ENCODE measurements at places on chromosomes 13 and 19.

DNA sequence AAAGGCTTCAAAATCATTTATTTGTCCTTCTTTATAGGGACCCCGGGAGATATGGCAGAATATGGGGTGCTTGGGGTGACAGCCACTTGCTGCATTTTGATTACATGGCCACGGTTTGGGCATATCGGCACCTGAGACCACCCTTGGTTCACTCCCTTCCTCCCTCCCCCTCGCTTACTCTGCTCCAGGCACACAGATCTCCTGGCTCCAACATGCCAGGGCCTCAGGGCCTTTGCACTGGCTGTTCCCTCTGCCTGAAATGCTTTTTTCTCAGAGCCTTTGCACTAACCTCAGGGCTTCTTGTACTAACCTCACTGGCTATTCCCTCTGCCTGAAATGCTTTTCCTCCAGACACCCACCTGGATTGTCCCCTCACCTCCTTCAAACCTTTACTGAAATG is 23.8 kb downstream of the VAV1 start:
- DNase-seq = no peak

DNA sequence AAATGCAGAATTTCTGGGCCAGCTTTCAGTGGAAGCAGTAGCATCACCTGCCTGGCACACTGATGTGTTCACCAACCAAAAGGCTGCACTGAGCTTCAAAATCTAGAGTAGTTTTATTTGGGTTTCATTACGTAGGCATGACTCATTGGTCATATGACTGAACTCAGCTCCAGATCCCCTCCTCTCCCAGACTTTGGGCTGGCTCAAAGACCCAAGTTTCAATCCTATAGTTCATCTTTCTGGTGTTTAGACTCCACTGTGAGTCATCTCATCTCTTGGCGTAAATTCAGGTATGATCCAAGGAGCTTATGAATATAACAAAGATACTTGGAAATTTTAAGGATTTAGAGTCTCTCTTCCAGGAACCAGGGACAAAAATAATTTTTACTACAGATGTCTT is 17.7 kb downstream of the ZMYM5 start:
- DNase-seq = peak; percentile 91

DNA sequence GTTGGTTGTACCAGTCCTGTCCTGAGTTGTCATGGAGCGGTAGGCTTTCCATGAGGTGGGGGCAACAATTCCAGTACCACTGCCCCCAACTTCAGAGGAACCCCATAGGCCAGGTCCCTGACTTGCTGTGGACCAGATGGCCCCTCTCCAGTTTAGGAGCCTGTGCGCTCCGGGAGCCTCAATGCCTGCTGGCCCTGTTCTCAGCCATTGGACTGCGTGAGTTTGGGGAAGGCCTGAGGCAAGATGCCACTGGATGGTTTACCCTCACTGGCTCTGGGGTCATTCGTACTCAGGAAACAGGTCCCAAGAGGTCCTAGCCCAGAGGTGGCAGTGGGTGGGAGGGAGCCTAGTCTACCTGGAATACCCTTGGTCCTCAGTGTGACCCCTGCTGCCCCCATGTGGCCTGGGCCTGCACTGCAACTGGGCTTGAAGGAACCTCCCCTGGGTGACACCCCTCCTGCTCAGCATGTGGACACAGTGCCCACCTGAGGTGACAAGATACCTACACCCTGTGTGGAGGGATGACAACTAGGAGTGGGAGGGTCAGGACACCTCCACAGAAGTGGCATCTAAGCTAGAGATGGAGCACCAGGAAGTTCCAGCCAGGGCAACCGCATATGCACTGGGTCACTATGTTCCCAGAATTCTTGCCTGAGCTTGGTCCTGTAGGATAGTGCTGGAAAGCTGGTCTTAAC is 6.0 kb upstream of the PRR19 start:
- no peak for DNase-seq

GRCh38 chr13:40315416-40316064 is 350.9 kb downstream of the FOXO1 start:
- DNase-seq = no peak

DNA sequence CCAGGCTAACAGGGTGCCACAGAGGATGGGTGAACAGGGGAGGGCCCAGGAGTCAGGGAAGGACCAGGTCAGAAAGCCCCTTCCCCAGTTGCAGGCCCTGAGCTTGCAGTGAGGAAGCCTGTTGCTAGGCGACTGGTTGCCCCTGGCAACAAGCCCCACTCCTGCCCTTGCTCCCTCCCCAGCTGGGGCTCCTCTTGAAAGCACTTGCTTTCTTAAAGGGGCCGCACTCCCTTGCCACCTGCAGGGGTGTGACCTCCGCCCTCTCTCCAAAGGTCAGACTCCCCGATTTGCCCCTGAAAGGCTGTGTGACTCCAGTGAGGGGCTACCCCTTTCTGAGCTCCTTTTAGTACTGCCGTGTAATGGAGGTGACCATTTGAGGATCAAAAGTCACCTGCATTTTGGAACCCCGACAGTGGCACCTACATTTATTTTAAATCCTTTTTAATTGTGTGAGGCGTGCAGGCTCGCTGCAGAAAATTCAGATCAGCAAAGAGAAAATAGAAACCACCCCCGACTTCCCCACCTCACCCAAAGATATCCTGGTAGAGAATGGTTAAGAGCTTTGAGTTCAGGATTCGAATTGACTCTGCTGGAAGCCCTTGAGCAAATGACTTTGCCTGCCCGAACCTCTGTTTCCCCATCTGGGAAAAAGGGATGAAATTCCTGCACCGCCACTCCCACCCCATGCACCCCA is 4.8 kb downstream of the FCHO1 start:
- DNase-seq = no peak

- no peak for DNase-seq
These were observed 4.4 kb downstream of the BCAT2 start for GRCh38 chr19:48806518-48806817.

DNA sequence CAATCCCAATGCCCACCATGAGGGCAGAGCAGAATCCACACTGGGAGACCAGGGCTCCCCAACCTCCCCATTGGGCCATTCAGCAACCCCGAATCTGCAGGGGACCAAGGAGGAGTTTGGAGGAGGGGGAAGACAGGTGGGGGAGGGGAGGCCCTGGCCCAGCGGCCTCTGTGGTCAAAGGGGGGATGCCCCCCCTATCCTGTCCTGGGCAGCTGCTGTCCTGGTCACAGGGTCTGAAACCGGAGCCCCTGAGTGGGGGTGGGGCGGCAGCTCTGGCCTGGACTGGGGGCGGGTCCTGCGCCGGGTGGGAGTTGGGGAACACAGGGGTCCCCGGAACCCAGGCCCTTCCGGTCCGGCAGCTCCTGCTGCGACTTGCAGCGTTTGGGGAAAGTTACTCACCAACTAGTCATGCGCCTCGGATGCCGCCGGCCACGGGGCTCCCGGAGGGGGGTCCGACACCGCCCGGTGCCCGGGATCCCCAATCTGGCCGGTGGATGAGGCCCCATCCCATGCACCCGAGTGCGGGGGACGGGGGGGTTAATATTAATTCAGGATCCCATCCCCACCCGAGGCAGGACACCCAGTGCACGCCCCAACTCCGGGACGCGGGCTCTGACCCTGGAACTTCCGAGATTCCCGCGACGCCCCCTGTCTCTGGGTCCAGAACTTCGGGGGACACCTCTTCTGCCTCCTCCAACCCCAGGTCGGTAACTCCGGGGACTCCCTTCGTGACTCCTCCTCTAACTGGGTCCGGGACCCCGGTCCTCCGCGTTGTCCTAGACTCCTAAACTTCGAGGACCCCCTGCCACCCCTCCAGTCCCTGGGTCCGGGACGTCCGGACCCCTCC is 872 bp downstream of the HOMER3 start:
- no peak for DNase-seq

DNA sequence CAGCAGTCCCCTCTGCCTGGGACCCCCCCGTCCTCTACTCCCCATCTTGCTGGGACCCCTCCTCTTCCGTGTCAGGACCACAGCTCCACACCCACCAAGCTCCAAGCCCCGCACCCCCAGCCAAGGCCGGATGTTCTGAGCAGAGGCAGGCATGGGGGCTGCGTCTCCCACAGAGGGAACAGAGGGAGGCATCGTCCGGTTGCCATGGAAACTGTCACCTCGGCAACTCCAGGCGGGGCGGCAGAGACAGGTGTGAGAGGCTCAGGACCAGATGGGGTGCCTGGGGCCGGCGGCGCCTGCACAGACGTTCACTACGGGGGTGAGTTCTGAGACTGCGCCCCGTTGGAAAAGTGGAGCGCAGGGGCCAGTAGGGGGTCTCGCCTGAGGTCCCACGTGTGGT is 5.4 kb downstream of the RNU6-9 start:
- DNase-seq = no peak

DNA sequence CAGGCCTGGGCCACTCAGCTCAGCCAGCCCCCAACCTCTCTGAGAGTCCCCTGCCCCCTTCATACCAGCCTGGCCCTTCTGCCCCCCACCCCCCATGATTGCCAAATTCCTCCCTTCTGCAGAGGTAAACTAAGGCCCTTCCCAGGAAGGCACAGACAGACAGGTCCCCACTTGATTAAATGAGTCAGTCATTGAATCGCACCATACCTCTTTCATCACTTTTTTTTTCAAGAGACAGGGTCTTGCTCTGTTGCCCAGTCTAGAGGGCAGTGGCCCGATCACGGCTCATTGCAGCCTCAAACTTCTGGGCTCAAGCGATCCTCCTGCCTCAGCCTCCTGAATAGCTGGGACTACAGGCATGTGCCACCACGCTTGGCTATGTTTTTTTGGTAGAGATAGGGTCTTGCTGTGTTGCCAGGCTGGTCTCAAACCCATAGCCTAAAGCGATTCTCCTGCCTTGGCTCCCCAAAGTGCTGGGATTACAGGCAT is 6.0 kb downstream of the PODNL1 start:
- no peak for DNase-seq

DNA sequence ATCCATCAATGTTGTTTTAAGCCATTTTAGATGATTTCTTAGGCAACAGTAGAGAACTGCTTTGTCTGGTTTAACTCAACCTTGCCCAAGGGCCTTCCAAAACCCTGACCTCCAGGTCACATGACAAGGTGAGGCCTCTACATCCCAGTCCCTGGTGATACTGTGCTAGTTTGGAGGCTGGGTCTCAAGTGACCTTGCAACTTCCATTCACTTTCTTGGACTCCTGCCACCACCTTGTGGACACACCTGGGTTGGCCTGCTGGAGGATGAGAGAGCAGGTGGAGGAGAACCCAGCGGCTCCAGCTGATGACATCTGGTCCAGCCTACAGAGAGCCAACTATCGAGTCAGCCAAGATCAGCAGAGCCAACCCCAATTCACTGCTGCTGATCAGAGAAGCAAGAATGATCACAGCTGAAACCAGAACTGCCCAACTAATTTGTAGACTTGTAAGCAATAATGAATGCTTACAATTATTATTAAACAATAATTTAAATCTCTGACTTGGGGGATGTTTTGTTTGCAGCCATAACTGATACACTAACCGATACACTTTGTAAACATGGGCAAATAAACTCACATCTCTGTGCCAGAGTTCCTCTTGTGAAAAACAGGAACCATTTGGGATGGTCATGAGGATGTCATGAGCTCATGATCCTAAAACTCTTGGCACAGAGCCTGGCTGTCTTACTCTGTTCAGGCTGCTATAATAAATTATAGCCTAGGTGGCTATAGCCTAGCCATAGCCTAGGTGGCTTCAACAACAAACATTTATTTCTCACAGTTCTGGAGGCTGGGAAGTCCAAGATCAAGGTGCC is 11.5 kb downstream of the FAM187B start:
- DNase-seq = no peak

GRCh38 chr19:14495672-14496028 is 277 bp downstream of the GIPC1 start:
- DNase-seq = no peak

DNA sequence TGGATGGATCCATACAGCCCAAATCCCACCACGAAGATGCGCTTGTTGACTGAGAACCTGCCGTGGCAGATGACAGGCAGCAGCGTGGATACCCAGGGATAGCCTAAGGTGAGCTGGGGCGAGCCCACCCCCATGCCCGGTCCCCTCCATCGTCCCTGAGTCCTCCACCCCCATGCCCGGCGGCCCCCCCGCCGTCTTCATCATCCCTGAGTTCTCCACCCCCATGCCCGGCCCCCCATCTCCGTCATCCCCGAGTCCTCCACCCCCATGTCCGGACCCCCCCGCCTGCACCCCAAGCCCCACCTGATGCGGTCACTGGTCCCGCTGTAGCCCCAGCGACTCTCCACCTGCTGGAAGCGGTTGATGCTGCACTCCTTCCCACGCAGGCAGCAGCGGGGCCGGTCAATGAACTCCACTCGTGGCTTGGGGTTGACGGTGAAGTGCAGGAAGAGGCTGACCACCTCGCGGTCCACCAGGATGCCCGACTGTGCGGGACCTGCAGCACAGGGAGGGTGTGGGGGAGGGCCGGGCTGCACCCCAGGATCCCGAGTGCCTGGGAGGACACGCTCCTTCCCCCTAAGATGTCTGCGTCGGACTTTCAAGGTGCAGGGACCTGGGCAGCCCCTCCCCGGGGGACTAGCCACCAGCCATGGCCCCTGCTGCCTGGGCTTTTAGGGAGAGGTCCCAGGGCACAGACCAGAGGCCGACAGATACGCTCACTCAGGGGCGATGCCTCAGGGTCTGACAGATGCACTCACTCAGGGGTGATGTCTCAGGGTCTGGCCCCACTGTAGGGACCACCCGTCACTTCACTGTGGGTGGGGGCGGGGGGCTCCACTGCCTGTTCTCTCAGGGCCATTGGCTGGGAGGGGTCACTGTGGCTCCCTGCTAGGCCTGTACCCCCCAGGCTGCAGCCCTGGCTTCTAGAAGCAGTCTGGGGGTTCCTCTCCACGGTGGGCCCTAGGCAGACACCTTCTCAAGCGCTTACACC is 28.0 kb downstream of the BTBD2 start:
- DNase-seq = no peak

DNA sequence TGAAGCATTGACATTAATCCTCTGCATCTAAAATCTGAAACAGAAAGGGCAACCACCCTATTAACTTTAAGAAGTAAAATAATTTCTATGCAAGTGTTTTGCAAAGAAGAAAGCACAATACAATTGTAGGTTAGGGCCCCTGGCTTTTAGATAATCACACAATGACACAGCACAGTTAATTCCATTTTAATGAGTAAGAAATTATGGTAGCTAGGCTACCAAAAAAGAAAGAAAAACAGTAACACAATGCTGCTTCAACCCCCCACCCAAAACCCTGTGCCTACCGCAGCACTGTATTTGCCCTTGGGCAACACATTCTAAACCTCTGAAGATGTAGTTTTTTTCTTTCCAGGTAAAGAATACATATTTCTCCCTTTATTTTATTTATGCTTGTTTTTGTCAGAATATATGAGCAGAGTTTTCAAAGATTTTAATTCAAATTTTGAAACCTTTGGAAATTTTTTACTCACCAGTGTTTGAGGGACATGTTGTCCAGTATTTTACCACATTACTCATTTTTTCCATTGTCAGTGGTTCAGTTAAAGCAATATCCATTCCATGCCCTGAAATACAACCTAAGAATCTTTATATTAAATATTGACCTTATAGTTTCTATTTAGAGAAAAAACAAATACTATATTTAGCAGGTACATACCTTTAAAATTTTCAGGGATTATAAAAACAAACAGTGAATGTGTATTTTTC is 21.1 kb downstream of the SOHLH2 start:
- DNase-seq = no peak

All from HFF-Myc (cell line).